ENCODE measurements at places on chromosomes 1 and 21.
A peak's percentile ranks its signal among the peaks of the same experiment; 100 is the strongest.

DNA sequence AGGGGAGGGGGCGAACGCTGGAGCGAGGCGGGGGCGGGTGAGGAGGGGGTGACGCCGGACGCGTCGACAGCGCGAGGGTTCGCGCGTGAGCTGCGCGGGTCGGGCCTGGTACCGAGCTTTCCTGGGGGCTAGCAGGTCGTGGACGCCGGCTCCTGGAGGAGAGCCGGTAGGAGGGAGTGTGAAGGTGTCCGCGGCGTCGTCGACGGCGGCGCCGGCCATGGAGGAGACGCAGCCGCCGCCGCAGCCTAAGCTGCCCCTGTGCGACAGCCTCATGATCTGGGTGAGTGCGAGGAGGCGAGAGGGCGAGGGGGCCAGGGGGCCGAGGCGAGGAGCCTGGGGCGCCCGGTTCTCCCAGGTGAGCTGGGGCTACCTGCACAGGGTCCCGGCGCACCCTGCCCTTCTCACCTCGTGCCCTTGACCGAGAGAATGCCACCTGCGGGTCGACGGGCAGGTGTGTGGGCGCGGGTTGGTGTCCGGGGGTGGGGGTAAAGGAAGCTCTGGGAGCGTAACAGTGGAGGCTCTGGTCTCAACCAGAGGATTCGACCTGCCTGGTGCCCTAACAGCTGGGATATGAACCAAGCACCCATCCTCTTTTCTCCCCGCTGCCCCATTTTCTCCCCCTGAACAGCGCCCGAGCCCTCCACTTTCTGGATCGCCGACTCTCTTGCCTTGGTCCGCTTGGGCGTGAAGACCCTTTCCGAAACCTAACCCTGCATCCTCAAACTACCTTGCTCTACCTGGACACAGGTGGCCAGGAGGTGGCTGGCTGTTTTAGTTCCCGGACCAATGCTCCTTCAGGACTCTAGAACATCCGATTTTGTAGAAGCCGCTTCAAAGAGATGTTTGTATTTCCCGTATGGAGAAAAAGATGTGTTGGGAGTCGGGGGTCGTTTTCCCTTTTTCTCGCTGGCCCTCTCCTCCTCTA lies at the start of gene HOOK1:
TSS of gene HOOK1 (plus strand) at position 49 of the 925 bp plus-strand sequence. CDS start at position 218, 169 bp downstream.
- peak within 1 kb of the TSS; percentile 32 for H3K4me3 ChIP-seq
- no peaks in the 10 kb centered on the region for H3K36me3 ChIP-seq
- no peak within 1 kb of the TSS for H3K27ac ChIP-seq
- DNase-seq: no peak
- peaks cover 5% of the 10 kb centered on the region for H3K4me1 ChIP-seq
- H3K27me3 ChIP-seq: no peaks in the 10 kb centered on the region

GRCh38 chr21:29302359-29302875 lies 3.7 kb downstream of the BACH1 start:
- no peaks in the 10 kb centered on the region for H3K27me3 ChIP-seq
- no peak overlapping the region for H3K4me3 ChIP-seq
- DNase-seq: no peak
- no peaks in the 10 kb centered on the region for H3K36me3 ChIP-seq
- peaks cover 18% of the 10 kb centered on the region for H3K4me1 ChIP-seq

GRCh38 chr1:201026234-201026633 lies 2.7 kb upstream of the KIF21B start:
- no peaks in the 10 kb centered on the region for H3K27me3 ChIP-seq
- H3K4me3 ChIP-seq: no peak overlapping the region
- H3K27ac ChIP-seq: no peak overlapping the region
- no peaks in the 10 kb centered on the region for H3K36me3 ChIP-seq
- peaks cover 5% of the 10 kb centered on the region for H3K4me1 ChIP-seq

- no peaks in the 10 kb centered on the region for H3K27me3 ChIP-seq
- H3K4me3 ChIP-seq: no peak overlapping the region
- H3K4me1 ChIP-seq: no peaks in the 10 kb centered on the region
- no peaks in the 10 kb centered on the region for H3K36me3 ChIP-seq
- DNase-seq: no peak
- H3K27ac ChIP-seq: no peak overlapping the region
Observed at GRCh38 chr1:205947024-205947423, 3.8 kb upstream of the SLC26A9 start.

GRCh38 chr1:91940496-91940895 lies 8.7 kb upstream of the BRDT start:
- H3K4me3 ChIP-seq: no peak overlapping the region
- H3K36me3 ChIP-seq: no peaks in the 10 kb centered on the region
- no peak for DNase-seq
- H3K27me3 ChIP-seq: no peaks in the 10 kb centered on the region
- no peak overlapping the region for H3K27ac ChIP-seq

- H3K27me3 ChIP-seq: no peaks in the 10 kb centered on the region
- peaks cover 9% of the 10 kb centered on the region for H3K4me1 ChIP-seq
- no peak for DNase-seq
- no peaks in the 10 kb centered on the region for H3K36me3 ChIP-seq
Observed at GRCh38 chr1:208250613-208251012, 6.4 kb upstream of the PLXNA2 start.

- no peaks in the 10 kb centered on the region for H3K4me1 ChIP-seq
- no peaks in the 10 kb centered on the region for H3K27me3 ChIP-seq
- H3K36me3 ChIP-seq: no peaks in the 10 kb centered on the region
- DNase-seq: no peak
- H3K4me3 ChIP-seq: no peak overlapping the region
Observed at GRCh38 chr1:107404756-107405155, 263.9 kb downstream of the NTNG1 start.

GRCh38 chr1:232211149-232211548 lies 418.8 kb downstream of the SIPA1L2 start:
- no peak overlapping the region for H3K4me3 ChIP-seq
- no peaks in the 10 kb centered on the region for H3K36me3 ChIP-seq
- no peaks in the 10 kb centered on the region for H3K4me1 ChIP-seq
- no peaks in the 10 kb centered on the region for H3K27me3 ChIP-seq

- H3K4me1 ChIP-seq: no peaks in the 10 kb centered on the region
- no peak overlapping the region for H3K27ac ChIP-seq
- no peak for DNase-seq
- H3K36me3 ChIP-seq: no peaks in the 10 kb centered on the region
- H3K4me3 ChIP-seq: no peak overlapping the region
Observed at GRCh38 chr1:103538226-103538625, 12.7 kb downstream of the RNPC3 start.

GRCh38 chr1:64242895-64243756 lies 39.7 kb downstream of the UBE2U start:
- no peak overlapping the region for H3K27ac ChIP-seq
- no peaks in the 10 kb centered on the region for H3K4me1 ChIP-seq
- H3K4me3 ChIP-seq: no peak overlapping the region
- H3K36me3 ChIP-seq: no peaks in the 10 kb centered on the region
- DNase-seq: no peak

DNA sequence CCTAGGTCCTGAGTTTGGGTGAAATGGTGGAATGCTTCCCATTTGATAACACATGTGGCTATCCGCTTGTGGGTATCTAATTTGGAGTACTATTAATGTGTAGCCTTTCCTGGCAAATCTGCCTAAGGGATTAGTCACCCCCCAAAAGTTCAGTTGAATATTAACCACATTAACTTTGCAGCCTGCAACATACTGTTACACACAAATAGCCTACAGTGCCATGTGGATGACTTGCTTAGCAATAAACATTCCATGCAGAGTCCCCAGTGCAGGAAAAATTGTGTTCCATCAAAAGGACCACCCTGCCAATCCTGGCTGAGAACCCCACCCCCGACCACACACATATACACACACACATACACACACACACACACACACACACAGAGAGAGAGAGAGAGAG lies 303.3 kb upstream of the ESRRG start:
- no peaks in the 10 kb centered on the region for H3K36me3 ChIP-seq
- no peak for DNase-seq
- H3K27me3 ChIP-seq: no peaks in the 10 kb centered on the region
- H3K27ac ChIP-seq: no peak overlapping the region
- no peak overlapping the region for H3K4me3 ChIP-seq

- no peak overlapping the region for H3K27ac ChIP-seq
- no peaks in the 10 kb centered on the region for H3K27me3 ChIP-seq
- no peak overlapping the region for H3K4me3 ChIP-seq
- H3K36me3 ChIP-seq: no peaks in the 10 kb centered on the region
- DNase-seq: no peak
- peaks cover 1% of the 10 kb centered on the region for H3K4me1 ChIP-seq
Observed at GRCh38 chr1:40264354-40264781, 6.3 kb downstream of the ZMPSTE24 start.

- no peak for DNase-seq
- no peaks in the 10 kb centered on the region for H3K36me3 ChIP-seq
- H3K4me3 ChIP-seq: no peak overlapping the region
- H3K4me1 ChIP-seq: no peaks in the 10 kb centered on the region
- no peak overlapping the region for H3K27ac ChIP-seq
Observed at GRCh38 chr1:215458562-215458961, 108.5 kb upstream of the KCTD3 start.

- no peaks in the 10 kb centered on the region for H3K36me3 ChIP-seq
- no peak overlapping the region for H3K27ac ChIP-seq
- H3K27me3 ChIP-seq: no peaks in the 10 kb centered on the region
- H3K4me1 ChIP-seq: no peaks in the 10 kb centered on the region
- DNase-seq: no peak
- no peak overlapping the region for H3K4me3 ChIP-seq
Observed at GRCh38 chr1:178266619-178267066, 172.7 kb downstream of the RASAL2 start.

- no peak overlapping the region for H3K4me3 ChIP-seq
- DNase-seq: no peak
- no peaks in the 10 kb centered on the region for H3K36me3 ChIP-seq
- peaks cover 2% of the 10 kb centered on the region for H3K4me1 ChIP-seq
- H3K27me3 ChIP-seq: no peaks in the 10 kb centered on the region
Observed at GRCh38 chr1:182764029-182764727, 25.4 kb upstream of the NPL start.

DNA sequence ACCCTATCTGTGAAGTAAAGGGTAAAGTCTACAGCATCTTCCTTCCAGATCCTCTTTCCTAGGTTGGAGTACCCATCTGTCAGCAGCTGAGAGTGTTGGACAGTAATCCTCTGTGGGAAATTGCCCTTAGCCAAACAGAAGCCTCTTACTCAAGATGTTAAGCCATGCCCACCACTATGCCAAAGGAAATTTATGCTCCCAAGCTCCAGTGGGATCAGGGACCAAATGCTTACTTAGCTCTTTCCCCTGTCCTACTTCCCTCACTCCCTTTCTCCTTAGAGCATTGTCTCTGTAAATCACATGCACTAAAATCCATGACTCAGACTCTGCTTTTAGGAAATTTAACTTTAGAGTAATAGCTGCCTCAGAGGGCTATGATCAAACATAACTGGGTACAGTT lies 254.0 kb downstream of the BRINP2 start:
- no peaks in the 10 kb centered on the region for H3K27me3 ChIP-seq
- no peak overlapping the region for H3K4me3 ChIP-seq
- DNase-seq: no peak

DNA sequence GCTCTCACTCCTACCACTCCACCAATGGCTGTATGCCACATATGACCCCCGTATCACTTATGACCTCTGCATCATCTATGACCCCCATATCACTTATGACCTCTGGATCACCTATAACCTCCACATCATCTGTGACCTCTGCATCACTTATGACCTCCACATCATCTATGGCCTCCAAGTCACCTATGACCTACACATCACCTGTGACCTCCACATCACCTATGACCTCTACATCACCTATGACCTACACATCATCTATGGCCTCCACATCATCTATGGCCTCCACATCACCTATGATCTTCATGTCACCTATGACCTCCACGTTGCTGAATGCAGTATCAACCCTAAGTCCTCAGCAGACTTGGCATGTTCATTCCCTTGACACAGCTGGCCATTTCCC lies 271.2 kb downstream of the MATN1 start:
- no peaks in the 10 kb centered on the region for H3K27me3 ChIP-seq
- H3K4me1 ChIP-seq: no peaks in the 10 kb centered on the region
- no peak overlapping the region for H3K27ac ChIP-seq
- no peaks in the 10 kb centered on the region for H3K36me3 ChIP-seq
- H3K4me3 ChIP-seq: no peak overlapping the region
- no peak for DNase-seq

GRCh38 chr1:66439031-66439740 lies 94.8 kb upstream of the SGIP1 start:
- no peaks in the 10 kb centered on the region for H3K36me3 ChIP-seq
- H3K4me3 ChIP-seq: no peak overlapping the region
- no peak for DNase-seq
- no peaks in the 10 kb centered on the region for H3K4me1 ChIP-seq
- no peaks in the 10 kb centered on the region for H3K27me3 ChIP-seq
- H3K27ac ChIP-seq: no peak overlapping the region

DNA sequence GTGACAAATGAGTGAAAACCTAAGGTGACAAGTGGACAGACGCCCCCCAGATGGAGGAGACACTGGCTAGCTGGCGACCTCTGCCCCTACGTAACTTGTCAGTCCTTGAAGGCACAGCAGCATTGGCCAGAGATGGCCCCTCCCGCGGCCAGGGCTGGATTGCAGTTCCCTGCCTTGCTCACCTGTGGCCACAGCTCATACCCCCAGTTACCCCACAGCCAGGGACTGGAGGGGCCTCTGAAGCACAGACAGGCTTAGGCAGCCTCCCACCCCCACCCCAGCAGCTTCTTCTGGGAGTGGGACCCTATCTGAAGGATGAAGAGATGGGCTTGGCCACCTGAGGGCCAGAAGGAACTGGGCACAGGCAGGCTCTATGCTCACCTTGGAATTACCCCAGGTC lies 3.7 kb downstream of the HES3 start:
- no peak for DNase-seq
- H3K4me1 ChIP-seq: peaks cover 18% of the 10 kb centered on the region
- H3K4me3 ChIP-seq: no peak overlapping the region
- H3K27ac ChIP-seq: no peak overlapping the region
- no peaks in the 10 kb centered on the region for H3K36me3 ChIP-seq
- H3K27me3 ChIP-seq: peaks cover 15% of the 10 kb centered on the region

GRCh38 chr1:170929835-170930554 lies 5.3 kb upstream of the MROH9 start:
- H3K4me3 ChIP-seq: no peak overlapping the region
- H3K27me3 ChIP-seq: no peaks in the 10 kb centered on the region
- DNase-seq: peak; percentile 27
- H3K36me3 ChIP-seq: no peaks in the 10 kb centered on the region

GRCh38 chr21:29092102-29092959 lies 18.9 kb upstream of the CCT8 start:
- no peaks in the 10 kb centered on the region for H3K4me1 ChIP-seq
- H3K27ac ChIP-seq: no peak overlapping the region
- H3K27me3 ChIP-seq: no peaks in the 10 kb centered on the region
- DNase-seq: no peak
- no peak overlapping the region for H3K4me3 ChIP-seq
- H3K36me3 ChIP-seq: no peaks in the 10 kb centered on the region

- no peak for DNase-seq
- H3K4me1 ChIP-seq: no peaks in the 10 kb centered on the region
- H3K36me3 ChIP-seq: no peaks in the 10 kb centered on the region
- H3K27ac ChIP-seq: no peak overlapping the region
Observed at GRCh38 chr1:247456021-247456420, 1.9 kb downstream of the OR2B11 start.

- H3K4me1 ChIP-seq: no peaks in the 10 kb centered on the region
- no peak overlapping the region for H3K4me3 ChIP-seq
- no peak for DNase-seq
- no peak overlapping the region for H3K27ac ChIP-seq
Observed at GRCh38 chr1:116766616-116767469, 12.6 kb downstream of the CD2 start.

- no peak overlapping the region for H3K27ac ChIP-seq
- no peak overlapping the region for H3K4me3 ChIP-seq
Observed at GRCh38 chr21:42475036-42475435, 21.0 kb downstream of the RSPH1 start.

- no peak for DNase-seq
- H3K4me3 ChIP-seq: no peak overlapping the region
- H3K27me3 ChIP-seq: no peaks in the 10 kb centered on the region
- H3K36me3 ChIP-seq: no peaks in the 10 kb centered on the region
- H3K4me1 ChIP-seq: no peaks in the 10 kb centered on the region
Observed at GRCh38 chr1:87794788-87795614, 466.3 kb downstream of the LMO4 start.
